ENCODE measurements at places on chromosomes 12 and 14.

DNA sequence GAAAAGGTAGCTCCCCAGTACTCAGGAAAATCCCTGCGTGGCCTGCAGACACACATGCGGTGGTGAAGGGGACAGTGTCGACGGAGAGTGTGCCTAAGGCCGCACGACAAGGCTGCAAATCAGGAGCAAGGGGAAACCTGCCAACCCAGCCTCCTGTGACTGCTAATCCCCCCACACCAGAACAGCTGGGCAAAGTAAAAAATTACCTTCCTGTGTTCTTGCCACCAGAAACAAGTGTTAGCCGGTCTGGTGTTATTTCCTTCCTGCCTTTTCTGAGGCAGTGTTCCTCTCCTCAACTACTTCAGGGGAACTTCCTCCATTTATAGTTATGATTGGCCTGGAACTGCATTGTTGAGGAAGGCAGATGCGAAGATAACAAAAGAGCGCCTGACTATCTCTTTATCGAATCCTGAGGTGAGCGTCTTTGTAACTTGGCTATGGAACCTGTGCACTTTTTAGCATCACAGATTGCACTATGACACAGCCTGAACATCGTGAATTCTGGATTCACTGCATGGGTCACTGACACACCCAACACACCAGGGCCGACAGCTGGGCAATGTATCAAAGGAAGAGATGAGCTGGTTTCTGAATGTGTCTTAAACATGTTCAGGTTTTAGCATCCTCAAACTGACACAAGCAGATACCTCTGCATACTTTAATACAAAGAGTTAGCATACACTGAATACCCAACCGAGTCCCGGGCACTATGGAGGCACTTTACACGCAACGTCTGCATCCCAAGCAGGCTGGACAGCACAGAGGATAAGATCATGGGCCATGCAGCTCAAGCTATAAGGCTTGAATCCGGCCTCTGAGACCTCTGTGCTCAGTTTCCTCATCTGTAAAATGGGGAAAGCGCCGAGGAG, 28.9 kb downstream of the SLC15A4 start:
- no peak for DNase-seq

GRCh38 chr12:111379942-111380554, 11.2 kb upstream of the PHETA1 start:
- DNase-seq: no peak

DNA sequence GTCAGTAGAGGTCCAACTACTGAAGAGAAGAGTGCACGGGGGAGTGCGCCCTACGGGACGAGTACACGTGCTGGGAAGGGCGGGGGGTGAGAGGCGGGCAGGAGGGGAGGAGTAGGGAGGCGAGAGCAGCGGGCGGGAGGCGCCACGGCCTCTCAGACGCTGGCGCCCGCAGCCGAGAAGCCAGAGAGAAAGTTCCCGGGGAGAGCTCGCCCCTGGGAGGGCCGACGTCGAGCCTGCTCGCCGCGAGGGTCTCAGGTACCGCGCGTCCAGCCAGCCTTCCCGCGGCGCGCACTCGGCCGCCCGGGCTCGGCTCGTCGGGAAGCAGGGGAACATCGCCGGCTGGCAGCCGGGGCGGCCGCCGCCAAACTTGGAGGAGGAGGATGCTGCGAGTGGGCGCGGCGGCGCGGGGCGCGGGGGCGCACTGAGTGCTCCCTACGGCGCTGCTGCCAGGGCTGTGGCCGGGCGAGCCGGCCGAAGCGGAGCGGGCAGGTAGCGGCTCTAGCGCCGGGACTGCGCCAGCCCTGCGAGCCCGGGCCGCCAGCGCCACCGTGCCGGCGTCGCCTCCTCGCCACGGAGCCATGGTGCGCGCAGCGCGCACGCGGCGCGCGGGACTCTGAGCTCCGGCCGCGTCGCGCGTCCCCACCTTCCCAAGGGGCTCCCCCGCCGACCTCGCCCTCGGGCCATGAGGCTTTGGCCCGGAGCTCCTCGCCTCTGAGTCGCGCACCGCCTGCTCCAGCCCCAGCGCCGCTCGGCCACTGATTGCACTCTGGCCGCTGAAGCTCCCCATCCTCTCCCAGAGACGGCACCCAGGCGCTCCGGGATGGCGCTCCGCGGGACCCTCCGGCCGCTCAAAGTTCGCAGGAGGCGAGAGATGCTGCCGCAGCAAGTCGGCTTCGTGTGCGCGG, at the start of gene SLC24A4:
TSS of gene SLC24A4 (plus strand) at position 155 of the 905 bp plus-strand sequence. CDS start at position 821, 666 bp downstream.
- no peak for DNase-seq

GRCh38 chr12:104930388-104931326, 27.4 kb downstream of the SLC41A2 start:
- DNase-seq: peak; percentile 39

- no peak for DNase-seq
Observed at GRCh38 chr12:45685680-45686079, 43.8 kb upstream of the ARID2 start.

DNA sequence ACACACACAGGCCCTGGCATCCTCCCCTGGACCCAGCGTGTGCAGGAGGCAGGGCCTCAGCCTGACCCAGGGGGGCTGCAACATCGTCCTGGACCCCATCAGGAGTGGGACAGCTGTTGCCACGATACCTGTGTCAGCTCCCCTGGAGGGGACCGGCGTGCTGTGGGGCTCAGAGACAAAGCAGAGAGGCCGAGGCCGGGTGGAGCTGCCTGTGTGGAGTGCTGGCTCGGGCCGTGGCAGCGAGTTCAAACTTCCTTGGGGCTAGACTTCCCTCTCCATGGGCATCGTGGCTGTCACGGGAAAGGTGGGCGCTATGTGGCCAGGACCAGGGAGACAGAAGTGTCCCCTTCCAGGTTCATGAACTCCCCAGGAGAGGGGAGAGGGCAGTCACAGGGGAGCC, 155.0 kb upstream of the SFSWAP start:
- no peak for DNase-seq

DNA sequence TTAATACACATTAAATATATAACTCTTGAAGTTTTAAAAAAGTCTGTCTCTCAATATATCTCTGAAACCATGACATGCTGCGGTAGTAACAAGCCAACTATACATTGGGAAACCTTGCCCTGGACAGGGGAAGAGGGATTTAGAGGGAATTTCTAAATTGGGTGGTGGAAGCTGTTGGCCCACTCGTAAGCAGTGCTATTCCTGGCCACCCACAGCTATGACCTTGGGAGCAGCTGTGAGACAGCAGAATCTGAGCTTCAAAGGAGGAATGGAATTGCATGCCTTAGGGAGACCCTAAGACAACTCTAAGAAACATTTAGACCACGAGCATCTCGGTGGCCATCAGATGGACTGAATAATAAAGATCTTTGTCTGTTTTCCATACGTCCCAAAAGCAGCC, 15.8 kb upstream of the GCH1 start:
- no peak for DNase-seq

DNA sequence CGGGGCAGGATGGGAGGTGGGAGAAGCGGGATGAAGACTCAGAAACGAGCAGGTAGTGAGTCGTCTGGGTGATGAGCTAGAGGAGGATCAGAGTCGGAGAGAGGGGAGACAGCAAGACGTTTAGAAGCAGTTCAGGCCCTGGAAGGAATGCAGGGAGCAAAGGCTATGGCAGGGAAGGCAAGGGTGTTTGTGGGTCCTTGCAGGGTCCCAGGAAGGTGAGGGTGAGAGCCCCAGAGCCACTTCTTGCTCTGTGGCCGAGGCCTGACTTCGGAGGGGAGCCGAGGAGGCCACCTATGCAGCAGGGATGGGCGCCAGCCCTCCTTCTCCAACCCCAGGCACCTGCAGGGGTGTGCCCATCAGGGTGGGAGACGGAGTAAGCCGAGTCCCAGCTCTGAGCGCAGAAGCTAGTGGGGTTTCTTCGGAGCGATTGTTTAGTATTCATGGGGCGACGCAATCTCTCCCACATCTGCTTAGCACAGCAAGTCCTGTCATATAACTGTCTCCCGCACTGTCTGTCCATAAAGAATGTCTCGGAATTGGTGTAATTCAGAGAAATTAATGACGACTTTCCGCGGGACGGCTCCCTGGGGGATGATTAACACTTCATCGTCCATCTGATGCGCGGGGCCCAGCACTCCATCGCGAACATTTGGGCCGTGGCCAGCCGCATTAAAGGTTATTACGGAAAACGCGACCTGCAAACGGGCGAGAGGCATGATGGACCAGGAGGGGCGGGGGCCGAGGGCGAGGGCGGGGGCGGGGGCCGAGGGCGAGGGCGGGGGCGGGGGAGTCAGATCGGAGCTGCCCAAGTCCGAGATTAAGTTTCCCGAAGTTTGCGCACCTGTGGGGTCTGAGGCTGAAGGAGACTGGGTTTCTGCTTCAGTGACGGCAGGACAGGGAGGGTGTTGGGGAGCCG, 12.2 kb upstream of the CALCOCO1 start:
- DNase-seq: no peak
